NCI-H1092 treated with DMSO at 0.1 percent for 48 hours (cell line): ENCODE measurements at places on chromosomes 5 and 9.

DNA sequence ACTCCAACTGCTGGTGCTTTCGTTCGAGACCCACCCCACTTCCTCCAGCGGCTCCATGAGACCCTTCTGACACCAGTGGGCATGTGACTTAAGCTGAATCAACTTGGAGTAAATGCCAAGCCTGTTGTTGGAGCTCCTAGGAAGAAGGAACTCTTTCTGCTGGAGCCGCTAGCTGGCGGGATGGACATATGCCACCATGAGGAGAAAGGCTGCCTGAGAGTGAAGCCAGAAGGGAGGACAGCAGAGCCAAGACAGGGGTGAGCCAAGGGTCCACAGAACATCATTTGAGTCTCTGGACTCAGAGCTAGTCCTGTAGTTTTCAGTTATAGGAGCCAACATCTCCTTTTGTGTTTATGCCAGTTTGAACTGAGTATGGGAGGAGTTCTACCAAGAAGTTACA is 35.9 kb downstream of the ANXA6 start:
- DNase-seq = no peak

DNA sequence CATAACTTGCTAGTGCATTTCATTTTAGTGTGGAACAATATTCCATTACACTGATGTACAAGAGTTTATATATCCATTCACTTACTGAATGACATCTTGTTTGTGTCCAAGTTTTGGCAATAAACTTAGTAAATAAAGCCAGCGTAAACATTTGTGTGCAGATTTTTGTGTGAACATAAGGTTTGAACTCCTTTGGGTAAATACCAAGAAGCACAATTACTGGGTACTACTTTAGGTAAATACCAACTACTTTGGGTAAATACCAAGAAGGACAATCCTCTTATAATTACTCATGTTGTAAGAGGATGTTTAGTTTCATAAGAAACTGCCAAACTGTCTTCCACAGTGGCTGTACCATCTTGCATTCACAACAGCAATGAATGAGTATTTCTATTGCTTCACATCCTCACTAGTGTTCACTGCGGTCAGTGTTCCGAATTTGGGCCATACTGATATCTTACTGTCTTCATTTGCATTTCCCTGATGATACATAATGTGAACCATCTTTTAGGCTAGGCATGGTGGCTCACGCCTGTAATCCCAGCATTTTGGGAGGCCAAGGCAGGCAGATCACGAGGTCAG is 2.3 kb upstream of the SYK start:
- DNase-seq = no peak

DNA sequence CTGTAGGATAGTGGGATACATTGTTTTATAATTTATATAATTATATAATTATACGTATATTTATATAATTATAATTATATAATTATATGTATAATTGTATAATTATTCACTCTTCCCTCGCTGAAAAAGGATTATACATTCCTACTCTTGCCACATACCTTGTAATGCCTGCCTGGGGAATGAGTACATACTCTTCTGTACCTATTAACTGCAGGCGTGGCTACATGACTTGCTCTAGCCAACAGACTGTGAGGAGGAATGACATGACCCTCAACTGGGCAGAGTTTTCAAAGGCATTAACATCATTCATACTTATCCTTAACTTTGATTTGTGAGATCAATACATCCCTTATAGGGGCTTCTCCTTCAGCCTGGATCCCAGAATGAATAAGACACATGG is 19.1 kb downstream of the ERMP1 start:
- DNase-seq = no peak

- DNase-seq = no peak
Observed at GRCh38 chr5:123120197-123120596, 31.2 kb downstream of the PRDM6 start.

GRCh38 chr9:123069010-123069481 is 35.6 kb downstream of the GPR21 start:
- no peak for DNase-seq

DNA sequence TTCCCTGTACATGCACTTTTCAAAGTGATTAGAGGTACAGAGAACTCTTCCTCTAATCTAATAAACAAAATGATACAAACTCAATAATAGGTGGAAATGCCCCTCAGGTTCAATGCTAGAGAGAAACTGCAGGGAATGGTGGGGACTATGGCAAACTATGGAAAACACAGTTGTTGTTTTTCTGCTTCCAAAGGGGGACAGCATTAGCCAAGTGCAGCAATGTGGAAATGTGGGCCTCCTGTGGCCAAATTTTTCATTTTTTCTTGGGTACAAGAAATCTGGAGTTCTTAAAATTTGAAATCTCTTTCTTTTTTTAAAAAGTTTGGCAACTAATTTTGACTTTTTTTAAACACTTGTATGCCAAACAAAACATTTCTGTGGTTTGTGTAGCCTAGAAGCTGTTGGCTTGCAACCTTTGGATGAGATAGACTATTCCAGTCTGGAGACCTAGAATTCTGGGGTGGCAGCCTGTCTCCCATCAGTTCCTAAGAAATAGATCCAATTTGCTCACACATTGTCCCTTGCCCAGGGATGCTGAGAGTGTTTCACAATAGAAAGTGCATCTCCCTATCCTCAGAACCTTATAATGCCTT is 218.6 kb downstream of the PAPPA start:
- DNase-seq = no peak

DNA sequence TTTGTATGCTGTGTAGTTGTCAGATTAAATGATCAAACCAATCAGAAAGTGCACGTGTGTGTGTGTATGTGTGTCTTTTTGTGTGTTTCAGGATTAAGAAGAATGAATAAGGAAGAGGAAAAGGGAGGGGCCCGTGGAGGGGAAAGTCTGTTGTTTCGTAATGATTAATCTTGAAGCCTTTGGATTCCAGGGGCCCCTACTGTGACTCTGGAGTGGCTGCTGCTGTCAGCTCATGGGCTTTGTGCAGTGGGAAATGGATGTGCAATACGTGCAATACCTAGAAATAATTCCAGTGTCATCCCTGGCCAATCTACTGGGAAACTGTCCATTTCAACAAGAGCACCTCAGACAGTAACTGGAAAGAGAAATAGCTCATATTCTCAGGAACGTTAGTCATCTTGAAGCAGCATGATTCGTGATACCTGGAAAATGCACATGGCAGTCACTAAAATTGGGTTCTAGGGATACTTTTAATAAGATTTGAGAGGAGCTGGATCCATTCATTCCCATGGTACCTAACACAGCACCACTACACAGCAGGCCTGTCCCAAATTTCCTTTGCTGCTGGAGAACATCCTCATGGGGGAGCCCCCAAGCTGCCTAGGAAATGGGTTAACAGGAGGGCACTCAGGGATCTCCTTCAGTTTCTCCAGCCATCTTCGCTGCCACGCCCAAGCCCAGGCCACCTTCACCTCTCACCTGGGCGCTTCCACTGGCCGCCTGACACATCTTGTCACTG is 186.3 kb downstream of the NR3C1 start:
- no peak for DNase-seq

GRCh38 chr9:134965411-134965810 is 47.7 kb upstream of the FCN1 start:
- DNase-seq = no peak

DNA sequence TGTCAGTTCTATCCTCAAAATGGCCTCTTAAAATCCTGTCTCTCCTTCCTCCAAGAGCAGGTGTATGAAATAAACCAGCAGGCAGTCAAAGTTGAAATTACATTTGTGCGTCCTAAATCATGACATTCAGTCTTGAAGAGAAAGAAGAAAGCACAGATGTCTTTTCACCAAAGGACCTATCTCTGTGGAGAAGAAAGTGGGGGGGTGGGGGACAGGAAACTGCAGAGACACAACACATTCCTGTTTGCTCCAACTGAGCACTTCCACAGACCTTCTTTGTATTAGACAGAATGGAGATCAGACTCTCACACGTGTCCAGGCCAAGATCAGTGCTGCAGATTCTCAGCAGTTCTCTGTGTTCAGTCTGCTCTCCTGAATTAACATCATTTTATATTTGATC is 471.9 kb upstream of the RGMB start:
- DNase-seq = no peak

DNA sequence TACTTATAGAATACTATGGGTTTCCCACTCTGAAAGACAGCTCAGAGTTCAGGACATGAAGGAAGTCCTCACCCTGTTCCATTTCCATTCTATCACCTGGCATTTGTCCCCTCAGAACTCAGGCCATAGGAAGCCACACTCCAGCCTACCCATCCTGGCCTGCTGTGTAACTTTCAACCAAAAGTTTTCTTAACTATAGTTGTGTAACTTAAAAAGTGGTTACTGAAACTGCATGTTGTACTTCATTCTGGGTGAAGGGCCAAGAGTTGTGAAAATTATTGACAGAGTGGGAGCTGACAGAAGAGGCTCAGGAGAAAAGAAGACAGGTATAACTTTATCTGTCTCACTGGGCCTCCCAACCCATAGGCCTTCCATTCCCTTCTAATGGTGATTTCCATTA is 212.5 kb downstream of the RAB3C start:
- DNase-seq = no peak

- no peak for DNase-seq
Observed at GRCh38 chr5:80740999-80741398, 86.2 kb upstream of the DHFR start.

- no peak for DNase-seq
Observed at GRCh38 chr5:141701360-141702119, 19.5 kb upstream of the ARAP3 start.

DNA sequence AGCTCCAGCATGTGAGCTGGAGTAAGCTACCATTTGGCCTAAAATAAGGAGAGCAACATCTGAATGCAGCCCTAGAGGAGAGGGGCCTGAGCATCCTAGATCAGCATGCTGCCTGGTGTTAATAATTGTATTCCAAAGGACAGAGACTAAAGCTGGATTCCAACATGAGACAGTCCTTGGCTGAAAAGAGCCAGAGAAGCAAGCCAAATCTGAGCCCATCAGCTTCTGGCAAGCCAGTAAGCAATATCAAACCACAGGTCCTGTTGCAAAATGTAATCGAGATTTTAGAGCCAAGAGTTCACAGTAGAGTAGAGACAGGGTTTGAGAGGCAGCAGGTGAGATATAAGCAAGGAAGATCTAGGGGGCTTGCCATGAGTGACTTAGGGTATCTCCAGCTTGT is 42.3 kb upstream of the DMAC1 start:
- peak; percentile 4 for DNase-seq

DNA sequence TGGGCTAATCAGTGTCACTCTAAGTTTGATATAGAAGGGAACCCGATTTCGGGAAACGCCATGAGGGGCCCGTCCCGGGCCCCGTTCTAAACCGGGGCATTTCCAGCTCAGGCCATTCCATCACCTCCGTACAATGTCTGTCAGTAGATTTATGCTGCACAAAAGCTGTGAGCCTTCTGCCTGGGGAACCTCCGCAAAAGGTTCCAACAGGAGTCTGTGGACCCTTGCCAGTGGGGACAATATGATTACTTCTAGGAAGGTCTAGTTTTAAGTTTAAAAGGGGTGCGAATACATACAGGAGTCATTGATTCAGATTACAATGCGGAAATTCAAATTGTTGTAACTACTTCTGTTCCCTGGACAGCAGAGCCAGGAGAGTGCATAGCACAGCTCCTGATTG is 57.6 kb downstream of the RAPGEF1 start:
- no peak for DNase-seq

- peak; percentile 78 for DNase-seq
Observed at GRCh38 chr9:33187519-33188218, 20.5 kb upstream of the B4GALT1 start.

DNA sequence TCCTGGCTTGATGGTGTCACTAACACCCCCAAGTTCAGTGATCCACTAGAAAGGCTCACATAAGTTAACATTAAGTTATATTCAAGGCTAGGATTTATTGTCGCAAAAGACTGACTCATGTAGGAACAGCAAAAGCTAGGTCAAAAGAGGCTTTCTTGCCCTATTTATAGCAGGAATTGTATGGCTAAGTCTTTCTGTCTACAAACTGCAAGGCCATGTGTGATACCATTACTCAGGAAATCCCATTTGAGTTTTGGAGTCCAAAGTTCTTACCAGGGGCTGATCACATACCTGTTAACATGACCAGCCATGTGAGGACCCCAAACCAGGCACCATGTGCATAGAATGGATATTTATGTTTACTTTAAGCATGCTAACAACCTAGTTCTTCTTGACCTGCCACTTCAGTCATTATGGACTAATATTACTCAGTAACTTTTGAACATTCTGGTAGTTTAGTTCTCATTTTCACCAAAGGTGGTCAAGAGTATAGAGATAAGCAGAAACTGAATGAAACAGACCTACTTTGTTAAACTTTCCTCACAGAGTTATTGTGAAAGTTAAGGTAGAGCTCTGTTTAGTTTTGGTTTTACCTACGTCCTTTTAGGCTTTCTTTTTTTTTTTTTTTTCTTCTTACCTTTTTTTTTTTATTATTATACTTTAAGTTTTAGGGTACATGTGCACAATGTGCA is 281.1 kb downstream of the FER start:
- no peak for DNase-seq

GRCh38 chr9:129353697-129354336 is 175.8 kb upstream of the IER5L start:
- DNase-seq = no peak

DNA sequence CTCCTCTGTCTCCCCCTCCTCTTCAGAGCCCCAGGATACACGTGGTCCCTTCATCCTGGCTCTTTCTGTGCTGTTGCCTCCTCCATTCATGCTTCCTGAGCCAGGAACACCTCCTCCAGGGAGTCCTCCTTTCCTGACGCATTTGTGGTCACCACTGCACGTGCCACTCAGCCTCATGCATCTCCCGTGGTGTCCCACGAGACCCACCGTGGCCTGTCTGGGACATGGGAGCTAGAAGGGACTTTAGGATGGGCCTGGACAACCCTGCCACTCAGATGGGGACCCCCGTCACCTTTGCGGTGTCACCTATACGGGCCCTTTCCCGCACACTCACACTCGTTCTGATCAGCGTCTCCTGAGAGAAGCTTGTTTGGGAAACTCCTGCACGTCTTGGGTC is 6.7 kb downstream of the GLIPR2 start:
- no peak for DNase-seq

DNA sequence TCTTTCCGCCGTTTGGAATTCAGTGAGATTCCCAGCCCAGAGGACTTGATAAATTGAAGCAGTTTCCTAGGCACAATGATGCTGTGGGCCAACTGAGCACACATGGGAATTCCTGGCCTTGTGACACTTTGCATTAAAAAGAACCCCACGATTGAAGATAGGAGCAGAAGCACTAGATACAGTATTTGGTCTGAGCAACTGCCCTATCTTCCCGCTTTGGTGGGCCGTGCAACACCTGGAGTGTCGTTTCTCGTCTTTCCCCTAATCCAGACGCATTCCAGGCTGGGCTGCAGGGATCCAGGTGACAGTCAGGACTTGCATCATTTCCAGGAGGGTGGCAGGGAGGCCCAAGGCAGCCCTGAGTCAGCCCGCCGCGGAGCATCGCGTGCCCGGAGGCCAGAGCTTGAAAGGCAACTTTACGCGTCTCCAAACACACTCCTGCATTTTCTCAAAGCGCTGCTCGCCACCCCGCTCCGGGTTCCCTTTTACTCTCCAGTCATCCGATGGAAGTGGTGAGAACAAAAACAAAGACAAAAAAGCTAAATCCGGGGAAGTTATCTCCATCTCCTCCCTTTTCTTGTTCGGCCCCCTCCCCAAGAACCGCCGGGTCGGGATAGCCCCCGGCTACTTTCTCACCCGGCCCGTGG is 753 bp upstream of the STC2 start:
- no peak for DNase-seq
